ENCODE measurements at places on chromosomes 6 and 20.

DNA sequence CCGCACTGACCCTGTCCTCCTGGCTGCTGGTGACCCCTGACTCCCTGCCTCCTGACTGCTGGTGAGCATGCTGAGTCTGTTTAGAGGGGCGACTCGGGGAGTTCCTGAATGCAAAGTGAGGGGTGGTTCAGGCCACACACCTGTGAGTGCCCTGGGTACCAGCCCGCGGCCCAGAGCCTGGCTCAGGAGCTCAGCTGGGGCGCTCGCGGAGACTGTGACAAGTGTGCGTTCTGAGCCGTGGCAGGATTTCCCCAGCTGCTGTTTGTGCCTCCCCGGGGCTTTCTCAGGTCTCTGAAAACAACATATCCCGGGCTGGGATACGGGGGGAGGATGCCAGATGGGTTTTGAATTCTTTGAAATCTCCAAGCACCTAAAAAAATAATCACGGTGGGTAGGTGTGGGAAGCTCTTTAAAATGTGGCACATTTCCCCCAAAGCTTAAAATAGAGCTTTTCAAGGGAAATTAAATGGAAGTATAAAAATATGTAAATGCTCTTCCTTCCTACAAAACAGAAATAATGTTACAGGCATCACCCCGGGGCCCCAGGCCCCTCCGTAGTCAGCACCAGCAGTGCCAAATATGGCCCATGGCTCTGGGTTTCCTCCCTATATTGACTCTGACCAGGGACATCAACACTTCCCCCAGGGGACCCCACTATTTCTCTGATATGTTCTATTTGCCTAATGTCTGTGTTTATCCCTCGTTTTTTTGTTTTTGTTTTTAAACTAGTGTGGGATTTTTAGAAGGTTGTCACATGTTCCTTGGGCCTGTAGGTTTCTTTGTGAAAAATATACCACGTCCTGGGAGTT is 49.9 kb upstream of the TAGAP start:
- peak; percentile 95 for ATAC-seq
- H3K27me3 ChIP-seq = no peaks in the 10 kb centered on the region
- peak overlapping the region; percentile 67 for H3K4me3 ChIP-seq
- peaks cover 75% of the 10 kb centered on the region for H3K4me1 ChIP-seq
- peak overlapping the region; percentile 95 for H3K27ac ChIP-seq
- no peaks in the 10 kb centered on the region for H3K36me3 ChIP-seq

DNA sequence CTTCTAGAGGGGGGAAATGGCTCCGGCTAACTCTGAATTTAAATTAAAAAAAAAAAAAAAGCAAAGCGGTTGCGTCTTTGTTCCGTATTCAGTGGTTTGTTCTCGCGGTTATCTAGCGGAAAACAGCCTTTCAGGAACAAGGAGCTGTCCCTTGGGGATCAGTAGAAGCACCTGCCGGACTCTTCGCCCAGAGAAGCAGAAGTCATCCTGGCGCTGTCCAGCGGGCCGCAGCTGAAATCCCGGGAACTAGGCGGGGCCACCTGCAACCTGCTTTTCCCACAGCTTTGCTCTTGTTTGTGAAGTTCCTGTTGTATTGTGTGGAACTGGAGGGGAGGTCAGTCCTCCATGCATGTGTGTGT is 43.9 kb upstream of the GJE1 start:
- peaks cover 19% of the 10 kb centered on the region for H3K27me3 ChIP-seq
- H3K36me3 ChIP-seq = no peaks in the 10 kb centered on the region
- no peak for ATAC-seq
- H3K4me1 ChIP-seq = no peaks in the 10 kb centered on the region
- no peak overlapping the region for H3K27ac ChIP-seq
- no peak overlapping the region for H3K4me3 ChIP-seq

DNA sequence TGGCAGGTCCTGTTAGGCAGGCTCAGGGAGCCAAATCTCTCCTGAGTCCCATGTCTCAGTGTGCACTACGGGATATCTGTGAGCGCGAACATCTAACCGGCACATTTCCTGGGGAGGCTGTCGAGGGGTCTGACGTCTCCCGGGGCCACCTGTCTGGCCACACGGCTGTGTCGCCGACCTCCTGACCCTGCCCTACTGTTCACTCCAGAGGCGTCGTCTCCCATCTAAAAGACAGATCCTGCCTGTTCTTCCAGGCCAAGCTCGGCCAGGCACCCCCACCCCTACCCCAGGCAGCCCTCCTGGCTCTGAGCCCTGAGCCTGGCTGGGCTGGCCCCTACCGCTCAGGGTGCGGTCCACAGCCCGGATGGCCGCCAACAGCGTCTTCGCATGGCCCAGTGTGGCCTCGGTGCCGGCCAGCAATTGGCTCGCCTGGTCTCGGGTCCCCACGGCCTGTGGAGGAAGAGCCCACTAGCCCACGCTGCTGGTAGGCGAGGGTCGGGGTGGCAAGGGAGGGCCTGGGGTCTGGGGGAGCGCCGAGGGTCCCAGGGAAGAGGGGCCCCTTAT is 16.6 kb downstream of the ADRM1 start:
- no peaks in the 10 kb centered on the region for H3K27me3 ChIP-seq
- H3K27ac ChIP-seq = peak overlapping the region; percentile 34
- no peak for ATAC-seq
- H3K4me1 ChIP-seq = peaks cover 13% of the 10 kb centered on the region

- peak; percentile 66 for ATAC-seq
- H3K27me3 ChIP-seq = peaks cover 39% of the 10 kb centered on the region
- peak within 1 kb of the TSS; percentile 75 for H3K4me3 ChIP-seq
- no peaks in the 10 kb centered on the region for H3K36me3 ChIP-seq
- peaks cover 17% of the 10 kb centered on the region for H3K4me1 ChIP-seq
Measured at GRCh38 chr6:112253841-112254816, at the start of gene LAMA4. LAMA4 (minus strand) TSS chr6:112254567; CDS start chr6:112254150, 417 bp downstream.

DNA sequence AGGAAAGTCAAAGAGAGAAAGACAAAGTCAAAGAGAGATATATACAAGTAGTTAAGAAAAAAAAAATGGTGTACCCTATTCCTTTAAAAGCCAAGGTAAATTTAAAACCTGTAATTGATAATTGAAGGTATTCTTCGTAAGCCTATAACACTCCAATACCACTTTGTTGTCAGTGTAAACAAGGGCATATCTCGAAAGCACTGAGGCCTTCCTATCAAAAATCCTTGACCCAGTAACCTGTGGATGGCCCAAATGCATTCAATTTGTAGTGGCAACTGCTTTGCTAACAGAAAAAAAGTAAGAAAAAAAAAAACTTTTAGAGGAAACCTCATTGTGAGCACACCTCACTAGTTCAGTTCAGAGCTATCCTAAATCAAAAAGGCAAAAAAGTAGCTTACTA is 39.3 kb upstream of the SAMD3 start:
- no peaks in the 10 kb centered on the region for H3K27me3 ChIP-seq
- H3K27ac ChIP-seq = peak overlapping the region; percentile 91
- ATAC-seq = no peak

GRCh38 chr20:41365777-41366545 is 657 bp downstream of the EMILIN3 start:
- peaks cover under 1% of the 10 kb centered on the region for H3K36me3 ChIP-seq
- no peak overlapping the region for H3K4me3 ChIP-seq
- H3K27me3 ChIP-seq = peaks cover 61% of the 10 kb centered on the region

GRCh38 chr6:166584155-166584554 is 2.3 kb downstream of the RAMACL start:
- no peak overlapping the region for H3K27ac ChIP-seq
- H3K27me3 ChIP-seq = no peaks in the 10 kb centered on the region
- no peak for ATAC-seq

- H3K4me1 ChIP-seq = peaks cover 59% of the 10 kb centered on the region
- peaks cover 29% of the 10 kb centered on the region for H3K36me3 ChIP-seq
- no peaks in the 10 kb centered on the region for H3K27me3 ChIP-seq
- no peak overlapping the region for H3K4me3 ChIP-seq
Measured at GRCh38 chr6:35359346-35359743, 17.0 kb downstream of the PPARD start.

DNA sequence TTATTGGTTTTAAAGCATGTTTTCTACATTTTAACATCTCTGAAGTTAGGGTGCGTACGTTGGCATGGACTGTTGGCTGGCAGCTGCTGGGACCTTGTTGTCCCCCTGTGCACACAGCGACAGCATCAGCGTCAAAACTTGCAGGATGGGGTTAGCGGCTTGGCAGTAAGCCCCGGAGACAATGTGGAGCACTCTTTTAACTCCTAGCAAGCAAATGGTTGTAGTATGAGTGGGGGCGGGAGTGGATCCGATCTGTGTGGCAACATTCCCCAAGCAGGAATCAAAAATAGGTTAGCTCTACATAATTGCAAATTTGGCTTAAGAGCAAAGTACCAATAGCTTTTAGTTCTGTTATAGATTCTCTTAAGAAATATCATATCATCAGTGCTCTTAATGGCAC is 70.1 kb downstream of the NRN1 start:
- H3K36me3 ChIP-seq = no peaks in the 10 kb centered on the region
- H3K27ac ChIP-seq = no peak overlapping the region
- ATAC-seq = no peak
- H3K4me3 ChIP-seq = no peak overlapping the region
